ENCODE measurements at places on chromosomes 7 and 10.

DNA sequence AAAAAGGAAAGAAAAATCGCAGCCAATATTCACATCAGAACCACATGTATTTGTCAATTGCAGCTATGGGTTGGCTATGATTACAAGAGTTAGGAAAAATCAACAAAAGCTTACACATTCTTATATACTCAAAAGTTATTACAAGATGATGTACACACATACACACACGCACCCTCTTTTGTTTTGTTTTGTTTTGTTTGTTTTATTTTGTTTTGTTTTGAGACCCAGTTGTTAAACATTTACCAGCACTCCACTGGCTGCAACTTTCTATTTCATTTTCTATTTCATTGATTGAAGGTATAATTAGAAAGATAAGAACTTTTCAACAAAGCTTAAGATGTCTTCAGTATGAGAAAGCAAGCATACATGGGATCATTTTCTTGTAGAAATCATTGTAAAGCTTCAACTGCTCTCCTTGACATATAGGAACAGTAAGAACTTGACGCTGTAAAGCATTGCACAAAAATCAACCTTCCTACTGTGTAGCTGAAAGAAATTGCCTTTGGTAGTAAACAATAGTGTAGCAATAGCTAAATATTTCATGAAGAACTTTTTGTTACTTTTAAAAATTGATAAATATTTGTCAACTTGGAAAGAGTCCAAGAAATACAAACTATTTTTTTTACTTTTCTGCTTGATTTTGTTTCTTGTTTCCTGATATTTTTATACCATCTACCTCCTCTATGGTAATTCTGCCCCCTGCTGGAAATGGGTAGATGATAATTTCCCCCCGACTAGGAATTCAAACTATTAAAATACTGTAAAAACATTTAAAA, 205.9 kb downstream of the MBL2 start:
- DNase-seq: no peak

GRCh38 chr10:118209215-118209614, 132.9 kb downstream of the FAM204A start:
- no peak for DNase-seq

DNA sequence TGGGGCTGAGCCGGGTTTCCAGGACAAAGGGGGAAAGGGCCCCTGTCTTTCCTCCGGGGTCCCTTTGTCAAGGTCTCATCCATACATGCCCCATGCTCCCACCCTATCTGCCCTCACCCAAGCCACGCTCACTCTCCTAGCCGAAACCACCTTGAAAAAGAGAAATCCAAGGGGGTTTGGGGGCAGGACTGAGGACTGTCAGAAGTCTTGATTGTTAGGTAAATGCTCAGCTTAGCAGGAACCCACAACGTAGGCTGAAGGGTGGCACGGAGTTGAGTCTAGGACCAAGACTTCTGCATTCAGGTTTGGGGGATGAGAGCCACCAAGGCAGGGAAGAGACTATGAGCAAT, 719 bp upstream of the PGAM2 start:
- DNase-seq: no peak

GRCh38 chr10:86536294-86536861, 14.8 kb upstream of the WAPL start:
- DNase-seq: no peak

- no peak for DNase-seq
These were observed 805.7 kb upstream of the GHITM start for GRCh38 chr10:83333566-83333965.

DNA sequence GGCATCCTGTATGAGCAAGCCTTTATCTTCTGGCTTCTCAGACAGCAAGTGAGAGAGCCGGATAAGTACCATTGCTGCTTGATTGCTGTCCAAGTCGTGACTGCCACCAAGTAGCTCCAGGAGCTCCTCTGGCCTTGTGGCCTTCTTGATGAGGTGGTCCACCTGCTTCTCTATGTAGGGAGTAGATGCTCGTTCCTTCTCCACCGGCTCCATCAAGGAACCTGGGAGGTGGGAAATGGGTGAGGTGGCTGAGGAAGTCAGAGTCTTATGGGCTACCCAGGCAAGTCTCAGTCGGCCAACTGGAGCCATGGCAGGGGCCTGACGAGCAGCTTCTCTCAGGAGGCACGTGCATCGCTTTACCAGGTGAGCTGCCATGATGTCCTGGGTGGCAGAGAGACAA, 2.6 kb downstream of the TBRG4 start:
- DNase-seq: no peak

GRCh38 chr10:4167216-4167615, 382.2 kb upstream of the KLF6 start:
- no peak for DNase-seq

- no peak for DNase-seq
These were observed 6.1 kb downstream of the GSTO1 start for GRCh38 chr10:104260775-104261115.

DNA sequence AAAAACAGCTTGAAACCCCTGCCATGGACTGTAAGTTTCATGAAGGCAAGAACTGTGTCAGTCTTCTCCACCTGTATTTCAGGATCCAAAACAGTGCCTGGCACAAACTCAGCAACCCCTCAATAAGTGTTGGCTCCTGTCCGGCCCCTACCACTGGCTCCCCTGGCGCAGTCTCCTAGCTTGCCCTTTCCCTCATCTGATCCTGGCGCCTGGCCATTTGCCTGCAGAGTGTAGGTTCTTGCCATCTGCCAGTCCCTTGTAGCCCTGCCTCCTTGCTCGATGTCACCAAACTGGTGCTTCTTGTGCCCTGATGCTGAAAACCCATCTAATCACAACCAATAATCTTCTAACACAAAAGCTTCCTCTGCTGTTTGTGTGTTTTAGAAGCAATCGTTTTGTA, 60.4 kb downstream of the LGI1 start:
- no peak for DNase-seq

DNA sequence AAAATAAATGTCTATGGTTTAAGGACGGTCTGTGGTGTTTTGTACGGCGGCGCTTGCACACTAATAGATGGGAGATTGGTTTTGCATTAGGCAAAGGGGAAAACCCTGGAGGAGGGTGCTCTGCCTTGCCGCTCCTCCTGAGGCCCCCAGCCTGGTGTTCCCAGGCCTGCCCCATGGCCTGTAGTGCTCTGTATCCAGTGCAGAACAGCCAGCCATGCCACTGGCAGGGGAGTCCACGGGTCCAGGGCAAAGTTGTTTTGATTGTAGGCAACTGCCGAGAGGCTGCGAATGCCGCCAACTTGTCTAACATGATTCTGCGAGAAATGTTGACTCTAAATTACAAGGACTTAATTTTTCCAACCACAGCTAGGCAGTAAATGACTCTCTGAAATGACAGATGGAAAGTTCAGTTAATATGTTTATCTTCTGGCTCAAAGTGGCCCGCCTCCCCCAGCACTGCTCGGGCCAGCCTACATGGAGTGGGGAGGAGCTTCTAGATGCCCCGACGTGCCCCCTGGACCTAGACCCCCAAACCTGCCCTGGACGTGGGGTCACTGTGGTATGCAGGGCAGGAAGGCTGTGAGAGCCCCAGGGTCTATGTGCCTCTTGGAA, 104.6 kb upstream of the GDF10 start:
- DNase-seq: no peak

DNA sequence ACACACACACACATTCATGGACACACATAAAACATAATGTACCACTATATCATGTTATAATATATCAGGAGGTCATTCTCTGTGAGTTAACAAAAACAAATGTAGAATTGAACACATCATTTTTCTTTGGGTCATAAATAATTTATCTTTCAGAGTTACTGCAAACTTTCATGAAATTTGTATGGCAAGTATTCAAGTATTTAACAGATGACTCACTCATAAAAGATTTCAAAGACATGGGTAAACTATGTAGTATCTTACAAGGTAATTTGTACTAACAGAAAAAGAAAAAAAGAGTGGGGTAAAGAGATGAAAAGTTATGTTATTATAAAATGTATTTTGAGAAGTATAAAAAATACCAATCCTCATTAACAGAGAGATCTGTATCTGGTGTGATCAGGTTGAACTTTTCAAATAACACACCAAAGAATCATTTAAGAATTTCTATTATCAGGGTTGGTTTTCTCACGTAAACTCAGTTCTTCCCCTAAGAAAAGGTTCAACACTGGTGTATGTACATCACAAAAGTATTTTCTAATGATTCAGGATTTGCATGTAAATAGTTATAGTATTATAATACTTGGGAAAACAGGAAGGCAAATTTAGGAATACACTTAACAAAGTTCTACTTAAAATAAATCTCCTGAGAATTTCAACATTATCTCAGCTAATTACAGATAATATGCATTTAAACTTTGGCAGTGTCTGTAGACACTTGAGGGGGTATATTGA, 933.1 kb upstream of the LRRN3 start:
- no peak for DNase-seq

DNA sequence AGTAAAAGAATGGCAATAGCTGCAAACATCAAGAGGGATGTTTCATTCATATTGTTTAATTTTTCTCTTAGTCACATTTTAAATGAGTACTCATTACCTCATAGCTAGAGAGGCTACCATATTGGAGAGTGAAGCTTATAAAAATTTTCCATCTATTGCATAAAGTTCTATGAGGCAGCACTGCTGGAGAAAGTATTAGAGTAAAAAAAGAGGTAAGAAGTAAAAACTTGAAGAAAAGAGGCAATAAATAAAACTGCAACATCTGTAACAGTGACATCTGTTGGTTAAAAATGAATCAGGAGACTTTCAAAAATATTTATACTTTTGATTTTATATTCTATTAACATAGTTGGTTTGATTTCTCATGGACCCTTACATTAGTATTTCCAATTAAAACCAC, 284.5 kb upstream of the SEMA3D start:
- no peak for DNase-seq

DNA sequence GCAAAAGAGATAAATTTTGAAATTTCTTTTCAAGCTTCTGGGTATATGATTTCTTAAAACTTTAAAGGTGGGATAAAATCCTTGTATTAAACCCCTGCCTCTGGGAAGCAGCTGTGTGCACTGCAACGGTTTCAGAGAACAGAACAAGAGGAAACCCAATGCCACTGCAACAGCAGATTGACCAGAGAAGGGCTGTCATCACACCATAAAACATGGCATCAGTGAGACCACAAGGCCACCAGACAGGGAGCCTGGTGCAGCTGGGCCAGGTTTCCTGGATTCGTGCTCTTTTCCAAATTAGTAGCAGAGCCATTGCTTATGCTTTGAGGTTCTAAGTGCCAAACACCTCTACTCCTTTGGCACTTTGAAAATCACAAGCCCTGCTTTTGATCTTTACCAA, 152.4 kb downstream of the PRPF18 start:
- no peak for DNase-seq

DNA sequence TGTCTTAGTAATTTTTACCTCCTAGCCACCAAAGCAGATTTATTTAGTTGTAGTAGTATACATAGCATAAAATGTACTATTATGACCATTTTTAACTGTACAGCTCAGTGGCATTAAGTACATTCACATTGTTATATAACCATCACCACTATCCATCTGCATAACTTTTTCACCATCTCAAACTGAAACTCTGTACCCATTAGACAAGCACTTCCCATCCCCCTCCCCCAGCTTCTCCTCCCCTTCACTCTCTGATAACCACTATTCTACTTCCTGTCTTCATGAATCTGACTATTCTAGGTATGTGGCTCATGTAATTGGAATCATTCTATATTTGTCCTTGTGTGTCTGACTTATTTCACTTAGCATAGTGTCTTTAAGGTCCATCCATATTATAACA, 71.9 kb downstream of the MRPL32 start:
- DNase-seq: no peak

DNA sequence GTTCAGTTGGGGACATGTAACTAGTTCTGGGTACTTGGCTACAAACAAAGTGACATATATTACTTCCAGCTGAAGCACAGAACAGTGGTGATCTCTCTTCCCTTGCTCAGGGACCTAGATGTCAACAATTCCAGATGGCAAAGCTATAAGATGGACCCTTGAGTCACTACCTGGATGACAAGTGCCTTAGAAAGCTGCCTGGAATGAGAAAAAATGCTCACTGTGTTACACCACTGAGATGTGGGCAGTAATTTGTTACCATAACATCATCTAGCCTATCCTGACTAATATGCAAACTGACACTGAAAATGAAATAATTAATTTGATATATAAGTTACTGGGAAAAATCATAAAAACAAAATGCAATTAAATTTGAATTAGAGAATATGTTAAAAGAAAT, 16.4 kb upstream of the CTTNBP2 start:
- DNase-seq: no peak

- DNase-seq: no peak
These were observed 61.5 kb upstream of the PRR15 start for GRCh38 chr7:29502133-29502532.

- DNase-seq: no peak
These were observed 269.2 kb upstream of the TCERG1L start for GRCh38 chr10:131580674-131581073.

GRCh38 chr7:77330169-77330882, 85.8 kb downstream of the GSAP start:
- no peak for DNase-seq

DNA sequence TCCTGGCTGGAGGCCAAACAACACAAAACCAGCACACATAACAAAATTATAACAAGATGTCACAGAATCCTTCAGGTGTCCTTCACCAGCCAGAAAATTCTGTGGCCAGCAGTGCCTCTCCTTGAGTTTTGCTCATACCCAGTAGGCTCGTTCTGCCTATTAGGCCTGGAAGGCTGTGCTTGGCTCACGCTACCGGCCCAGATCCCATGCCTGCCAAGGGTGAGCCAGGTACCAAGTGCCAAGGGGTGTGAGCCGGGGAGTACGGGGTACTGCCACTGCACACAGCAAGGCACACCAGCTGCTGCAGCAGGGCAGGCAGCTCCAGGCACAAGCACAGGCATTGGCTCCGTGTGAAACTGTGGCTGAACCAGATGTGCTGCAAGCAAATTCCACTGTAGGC, 1562.0 kb downstream of the REEP3 start:
- DNase-seq: no peak

DNA sequence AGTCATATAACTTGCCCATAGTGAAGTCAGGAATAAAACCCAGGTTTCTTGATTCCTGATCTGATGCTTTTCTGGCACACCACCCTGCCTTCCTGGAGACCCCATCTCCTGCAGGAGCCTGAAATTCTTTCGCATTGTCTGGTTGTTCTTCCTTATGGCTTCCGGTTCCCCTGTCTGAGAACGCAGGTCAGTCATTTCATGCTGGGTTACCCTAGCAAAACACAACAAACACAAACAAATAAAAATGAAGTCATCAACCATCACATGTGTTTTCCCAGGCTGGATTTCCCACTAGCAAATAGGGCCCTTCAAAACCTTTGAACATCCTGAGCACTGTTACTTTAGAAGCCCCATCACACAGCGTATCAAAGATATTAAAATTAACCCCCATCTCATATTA, 569.6 kb downstream of the LRMDA start:
- DNase-seq: no peak

- DNase-seq: no peak
These were observed 20.3 kb upstream of the PCBD1 start for GRCh38 chr10:70908406-70909296.

- DNase-seq: no peak
These were observed 11.7 kb downstream of the DCLRE1A start for GRCh38 chr10:113842171-113842570.

Measured in right hindlimb (tissue), 1 donor.